ENCODE measurements at places on chromosomes 2 and 18.
A peak's percentile ranks its signal among the peaks of the same experiment; 100 is the strongest.

DNA sequence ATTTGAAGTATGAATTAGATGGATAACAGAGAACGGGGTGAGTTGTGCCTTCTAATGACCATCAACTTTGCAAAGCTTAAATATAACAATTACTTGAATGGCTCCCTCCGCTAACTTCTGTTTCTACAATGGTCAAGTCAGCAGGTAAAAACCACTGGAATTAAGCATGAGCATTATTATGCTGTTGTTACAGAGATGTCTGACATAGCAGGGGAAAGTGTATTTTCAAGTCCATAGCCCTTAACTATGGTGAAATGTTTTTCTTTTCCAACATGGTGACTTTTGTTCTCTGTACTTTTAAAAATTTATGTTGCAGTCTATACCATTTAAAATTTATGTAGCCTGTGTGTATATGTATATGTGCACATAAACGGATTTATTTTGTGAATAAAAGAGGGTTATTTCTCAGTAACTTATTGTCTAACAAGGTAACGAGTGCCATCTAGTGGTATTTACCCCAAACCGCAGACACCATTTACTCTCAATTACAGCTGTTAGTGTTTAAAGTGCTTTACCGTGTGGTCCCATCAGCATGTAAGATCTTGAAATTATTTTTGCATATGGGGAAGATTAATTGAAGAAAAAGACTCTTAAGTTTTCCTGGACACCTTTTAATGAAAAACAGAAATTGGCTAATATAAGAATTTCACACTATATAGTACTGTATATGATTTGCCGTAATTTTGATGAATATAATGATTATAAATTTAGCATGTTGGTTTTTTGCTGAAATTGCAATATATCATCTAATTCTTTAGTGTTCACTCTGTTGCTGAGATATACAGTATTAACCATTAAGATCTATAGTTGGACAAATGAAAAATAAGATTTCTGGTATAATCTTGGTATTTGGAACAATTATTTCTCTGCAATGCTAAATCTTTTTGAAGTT, 78.2 kb downstream of the UBE2E3 start:
- DNase-seq: peak; percentile 13

GRCh38 chr2:142650601-142651000, 226.9 kb upstream of the KYNU start:
- no peak for DNase-seq

DNA sequence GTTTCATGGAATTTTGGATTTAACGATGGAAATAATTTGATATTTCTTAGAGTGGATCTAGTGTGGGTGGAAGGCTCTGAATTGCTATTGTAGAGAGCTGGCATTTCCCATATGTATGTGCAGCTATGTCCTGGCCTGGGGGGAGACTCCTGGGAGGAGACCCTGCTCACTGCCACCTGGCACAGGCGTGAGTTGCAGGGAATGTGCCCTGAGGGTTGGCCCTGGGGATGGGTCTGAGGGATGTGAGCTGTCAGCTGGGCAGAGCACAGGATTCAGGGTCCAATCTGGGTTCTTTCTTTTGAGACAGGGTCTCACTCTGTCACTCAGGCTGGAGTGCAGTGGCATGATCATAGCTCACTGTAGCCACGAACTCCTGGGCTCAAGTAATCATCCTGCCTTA, 120.2 kb downstream of the CLIP4 start:
- DNase-seq: no peak

DNA sequence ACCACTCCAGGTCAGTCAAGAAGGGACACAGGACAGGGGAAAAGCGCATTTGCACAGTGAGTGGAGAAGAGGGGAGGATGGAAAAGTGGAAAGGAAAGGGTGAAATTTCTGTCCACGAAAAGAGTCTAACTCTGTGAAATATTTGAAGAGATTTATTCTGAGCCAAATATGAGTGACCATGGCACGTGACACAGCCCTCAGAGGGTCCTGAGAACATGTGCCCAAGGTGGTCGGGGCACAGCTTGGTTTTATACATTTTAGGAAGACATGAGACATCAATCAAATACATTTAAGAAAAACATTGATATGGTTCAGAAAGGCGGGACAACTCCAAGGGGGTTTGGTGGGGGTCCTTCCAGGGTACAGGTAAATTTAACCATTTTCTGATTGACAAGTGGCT, 111.1 kb downstream of the MYT1L start:
- DNase-seq: no peak

- DNase-seq: no peak
These were observed 16.0 kb upstream of the ACYP2 start for GRCh38 chr2:54099370-54099769.

- no peak for DNase-seq
These were observed 149.3 kb downstream of the VWC2L start for GRCh38 chr2:214560176-214560575.

GRCh38 chr2:236352761-236353593, 88.8 kb upstream of the ASB18 start:
- DNase-seq: no peak

DNA sequence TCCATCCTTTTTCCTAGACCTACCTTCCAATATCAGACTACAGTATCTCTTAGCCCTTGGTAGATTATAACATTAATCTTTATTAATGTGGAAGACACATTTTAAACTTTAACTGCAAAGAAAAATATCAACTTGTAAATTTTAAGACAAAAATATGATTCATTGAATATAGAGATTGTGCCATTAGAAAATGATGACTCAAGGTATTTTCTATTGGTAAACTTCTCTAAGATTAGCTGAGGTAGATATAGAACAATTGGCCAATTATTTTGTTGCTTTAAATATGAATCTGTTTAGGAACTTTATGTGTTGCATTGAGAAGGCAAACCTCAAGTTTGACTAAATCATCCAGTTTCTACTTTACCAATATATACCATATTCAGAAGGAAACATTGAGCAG, 604.7 kb downstream of the CBLN2 start:
- no peak for DNase-seq

DNA sequence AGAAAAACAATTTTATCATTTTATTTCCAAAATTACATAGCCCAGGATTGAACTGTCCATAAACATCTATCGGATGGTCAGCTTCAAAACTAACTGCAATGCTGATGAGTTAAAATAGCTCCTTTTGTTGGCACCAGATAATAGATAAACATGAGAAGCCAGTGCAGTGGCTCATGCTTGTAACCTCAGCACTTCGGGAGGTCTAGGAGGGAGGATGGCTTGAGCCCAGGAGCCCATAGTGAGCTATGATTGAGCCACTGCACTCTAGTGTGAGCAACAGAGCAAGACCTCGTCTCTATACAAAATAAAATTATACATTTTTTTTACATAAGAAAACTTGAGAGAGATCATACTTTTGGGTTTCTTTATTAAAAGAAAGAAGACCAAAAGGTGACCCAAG, 34.6 kb upstream of the IMPA2 start:
- DNase-seq: no peak

GRCh38 chr2:4020153-4020552, 316.8 kb downstream of the DCDC2C start:
- no peak for DNase-seq

GRCh38 chr2:8378016-8378810, 303.6 kb upstream of the ID2 start:
- no peak for DNase-seq

- DNase-seq: no peak
These were observed 44.7 kb downstream of the TGFA start for GRCh38 chr2:70508711-70509462.

DNA sequence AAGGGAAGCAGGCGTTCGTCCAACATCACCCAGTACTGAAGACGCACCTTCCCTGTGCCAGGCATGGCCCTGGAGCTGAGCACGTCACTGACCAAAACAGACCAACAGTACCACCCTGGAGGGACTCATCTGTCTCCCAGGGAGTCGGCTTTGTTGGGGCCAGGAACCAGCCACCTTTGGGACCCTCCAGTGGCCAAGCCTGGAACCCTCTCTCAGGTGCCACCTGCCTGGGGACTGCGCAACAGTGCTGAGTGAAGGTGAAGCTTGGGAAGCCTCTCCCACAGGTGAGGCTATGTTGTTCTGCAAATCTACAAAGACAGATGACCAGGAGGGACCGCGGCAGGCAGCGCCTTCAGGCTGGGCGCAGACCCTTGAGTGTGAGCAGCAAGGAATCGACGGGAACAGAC, 91.4 kb upstream of the OTOS start:
- DNase-seq: no peak

- no peak for DNase-seq
These were observed 62.6 kb downstream of the NFATC1 start for GRCh38 chr18:79458131-79458838.

- DNase-seq: no peak
These were observed 438 bp downstream of the PSMA8 start for GRCh38 chr18:26134107-26134506.

DNA sequence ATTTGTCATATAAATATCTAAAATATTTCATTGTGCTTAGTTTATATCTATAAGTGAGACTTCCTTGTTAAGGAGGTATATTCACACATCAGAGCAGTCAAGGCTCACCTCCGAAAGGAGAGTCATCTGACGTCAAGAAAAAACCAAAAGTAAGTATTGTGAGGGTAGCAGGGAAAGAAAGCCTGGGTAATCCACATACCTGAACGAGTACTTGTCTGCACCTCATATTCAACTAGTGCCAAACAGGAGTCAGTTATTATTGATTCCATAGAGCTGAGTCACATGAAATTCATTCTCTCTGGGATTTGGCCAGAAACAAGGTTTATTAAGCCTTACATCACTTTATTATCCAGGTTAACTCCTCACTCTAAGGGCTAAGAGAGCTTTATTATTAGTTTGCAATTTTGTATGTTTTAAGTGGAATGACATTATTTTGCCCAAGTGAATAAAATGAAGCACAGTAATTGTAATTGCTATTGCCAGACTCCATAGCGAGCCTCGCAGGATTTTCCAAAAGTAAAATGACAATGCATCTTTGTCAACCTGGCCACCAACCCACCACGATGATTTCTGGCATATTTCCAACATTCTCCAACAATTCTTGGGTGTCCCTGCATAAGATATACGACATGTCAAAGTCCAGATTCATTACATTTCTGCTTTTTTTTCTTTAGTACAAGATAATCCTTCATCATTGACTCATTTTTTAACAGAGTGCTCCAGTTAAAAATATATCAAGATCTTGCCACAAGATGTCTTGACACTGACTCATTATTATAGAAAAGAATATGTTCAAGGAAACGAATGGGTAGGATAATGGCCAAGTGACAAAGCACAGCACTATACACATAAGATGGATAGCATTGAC, 1210.4 kb upstream of the ACVR2A start:
- DNase-seq: no peak

- no peak for DNase-seq
These were observed 21.4 kb upstream of the EML4 start for GRCh38 chr2:42147641-42148274.

DNA sequence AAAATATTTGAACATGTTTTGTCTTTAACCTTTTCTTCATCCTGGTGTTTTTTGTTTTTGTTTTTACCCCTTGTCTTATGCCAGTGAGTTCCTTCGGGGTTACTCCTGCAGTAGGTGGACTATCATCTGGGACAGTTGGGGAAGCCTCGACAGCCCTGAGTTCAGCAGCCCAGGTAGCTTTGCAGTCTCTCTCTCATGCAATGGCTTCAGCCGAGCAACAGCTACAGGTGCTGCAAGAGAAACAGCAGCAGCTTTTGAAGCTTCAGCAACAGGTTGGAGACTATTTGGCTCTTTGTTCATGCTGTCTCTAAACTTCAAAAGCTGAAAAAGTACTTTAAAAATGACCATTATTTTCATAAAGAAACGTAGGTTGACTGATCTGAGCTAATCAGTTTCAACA, 106.3 kb downstream of the BIRC6 start:
- no peak for DNase-seq

DNA sequence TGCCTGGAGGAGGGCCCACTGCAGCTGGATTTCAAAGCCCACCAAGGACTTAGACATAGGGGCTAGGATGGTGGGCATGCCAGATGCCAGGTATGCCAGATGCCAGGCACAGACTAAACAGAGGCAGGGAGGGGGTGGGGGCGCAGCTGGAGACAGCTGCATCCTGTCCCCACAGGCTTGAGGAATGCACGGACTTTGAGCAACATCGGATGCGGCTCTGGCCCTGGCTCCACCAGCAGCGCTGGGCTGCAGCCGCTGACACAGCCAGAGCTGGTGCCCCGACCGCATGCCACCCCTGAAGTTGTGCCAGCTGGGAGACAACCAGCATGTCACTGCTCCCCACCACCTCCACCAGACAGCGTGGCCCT, 39.5 kb downstream of the AQP12A start:
- no peak for DNase-seq

DNA sequence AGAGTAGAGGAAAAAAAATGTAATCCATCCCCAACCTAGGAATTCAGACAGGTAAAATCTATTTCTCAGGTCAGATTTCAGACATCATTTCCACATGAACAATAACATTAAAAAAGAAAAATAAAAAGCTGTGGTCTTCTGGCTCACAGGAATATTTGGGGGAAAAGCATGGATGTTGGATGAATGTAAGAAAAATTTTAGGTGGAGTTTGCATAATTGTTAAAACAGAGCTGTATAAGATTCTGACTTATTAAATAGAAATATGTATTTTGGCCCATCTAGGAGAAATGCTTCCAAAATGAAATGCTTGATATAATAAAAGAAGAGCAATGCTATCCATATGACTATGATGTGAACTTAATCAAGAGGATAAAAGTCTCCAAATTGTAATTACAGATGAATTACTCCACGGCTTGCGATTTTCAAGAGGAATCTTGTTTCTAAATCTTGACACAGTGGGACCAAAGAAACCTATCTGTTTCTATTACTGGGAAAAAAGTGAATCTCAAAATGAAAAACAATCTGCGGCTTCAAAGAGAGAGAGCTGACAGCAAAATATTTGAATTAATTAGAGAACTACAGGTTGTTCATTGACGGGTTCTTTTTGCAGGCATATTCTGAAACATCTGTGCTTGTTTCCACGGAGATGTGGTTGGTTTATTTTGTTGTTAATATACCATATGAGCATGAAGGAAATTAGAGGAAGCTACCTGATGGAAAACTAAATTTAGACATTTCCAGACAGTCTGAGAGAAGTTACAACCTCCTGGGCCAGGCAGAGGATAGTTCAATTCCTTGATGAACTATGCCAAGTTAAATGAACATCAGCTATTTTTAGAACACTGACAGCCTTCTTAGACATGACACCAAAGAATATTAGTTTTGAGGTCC, 468.7 kb downstream of the PID1 start:
- DNase-seq: no peak

DNA sequence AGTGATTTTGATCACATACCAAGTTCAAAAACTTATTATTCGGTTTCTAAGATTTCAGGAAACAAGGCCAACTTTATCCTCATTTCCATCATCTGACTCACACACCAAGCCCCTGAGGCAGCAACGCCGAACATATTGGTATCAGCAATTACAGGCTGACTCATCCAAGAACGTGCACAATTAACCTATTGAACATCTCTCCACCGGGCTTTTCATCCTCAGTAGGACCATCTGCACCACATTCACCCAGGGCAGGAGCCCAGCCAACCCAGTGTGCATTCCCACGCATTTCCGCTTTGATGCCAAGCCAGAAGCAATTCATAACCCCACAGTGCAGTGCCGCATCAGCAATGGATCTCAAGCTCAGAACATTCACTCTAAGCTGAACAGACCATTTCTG, 52.9 kb downstream of the SCG2 start:
- DNase-seq: no peak

Measured in stimulated activated CD4-positive, alpha-beta T cell treated with anti-CD3 and anti-CD28 coated beads, TNF-alpha, amount 100 ng/mL, for 4 hours (primary cell).